T-cell (primary cell): ENCODE measurements at places on chromosomes 13 and 19.

DNA sequence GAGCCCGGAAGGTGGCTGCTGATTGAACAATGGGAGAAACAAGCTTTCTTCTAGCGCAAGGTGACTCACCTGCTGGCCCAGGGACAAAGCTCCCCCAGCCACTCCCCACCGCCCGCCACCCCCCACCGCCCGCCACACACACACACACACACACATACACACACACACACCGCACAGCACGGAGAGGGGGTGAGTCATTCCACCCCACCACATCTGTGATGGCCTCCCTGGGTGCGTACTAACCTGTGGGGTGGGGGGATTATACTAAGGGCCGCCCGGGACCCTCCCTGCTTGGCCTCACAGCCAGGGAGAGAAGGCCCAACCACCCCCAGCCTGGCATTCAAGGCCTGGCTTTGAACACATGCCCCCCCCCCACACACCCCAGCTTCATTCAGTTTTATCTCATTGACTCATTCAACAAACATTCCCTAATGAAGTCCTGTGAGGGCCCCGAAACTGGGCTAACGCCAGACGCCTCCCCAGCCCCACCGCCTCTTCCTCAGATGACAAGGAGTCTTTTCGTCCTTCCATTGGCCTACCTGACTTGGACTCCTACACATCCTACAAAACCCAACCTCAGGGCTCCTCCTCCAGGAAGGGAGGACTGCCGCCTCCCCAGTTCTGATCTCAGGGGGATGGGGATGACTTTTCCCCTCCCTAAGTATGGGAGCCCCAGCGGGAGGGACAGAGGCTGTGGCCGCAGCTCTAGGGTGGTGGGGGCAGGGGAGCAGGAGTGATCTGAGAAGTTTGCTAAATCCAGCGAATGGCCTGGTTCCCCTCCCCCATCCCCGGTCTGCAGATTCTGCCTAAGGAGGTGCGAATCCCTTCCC, 5.8 kb upstream of the ONECUT3 start:
- no peak for DNase-seq

DNA sequence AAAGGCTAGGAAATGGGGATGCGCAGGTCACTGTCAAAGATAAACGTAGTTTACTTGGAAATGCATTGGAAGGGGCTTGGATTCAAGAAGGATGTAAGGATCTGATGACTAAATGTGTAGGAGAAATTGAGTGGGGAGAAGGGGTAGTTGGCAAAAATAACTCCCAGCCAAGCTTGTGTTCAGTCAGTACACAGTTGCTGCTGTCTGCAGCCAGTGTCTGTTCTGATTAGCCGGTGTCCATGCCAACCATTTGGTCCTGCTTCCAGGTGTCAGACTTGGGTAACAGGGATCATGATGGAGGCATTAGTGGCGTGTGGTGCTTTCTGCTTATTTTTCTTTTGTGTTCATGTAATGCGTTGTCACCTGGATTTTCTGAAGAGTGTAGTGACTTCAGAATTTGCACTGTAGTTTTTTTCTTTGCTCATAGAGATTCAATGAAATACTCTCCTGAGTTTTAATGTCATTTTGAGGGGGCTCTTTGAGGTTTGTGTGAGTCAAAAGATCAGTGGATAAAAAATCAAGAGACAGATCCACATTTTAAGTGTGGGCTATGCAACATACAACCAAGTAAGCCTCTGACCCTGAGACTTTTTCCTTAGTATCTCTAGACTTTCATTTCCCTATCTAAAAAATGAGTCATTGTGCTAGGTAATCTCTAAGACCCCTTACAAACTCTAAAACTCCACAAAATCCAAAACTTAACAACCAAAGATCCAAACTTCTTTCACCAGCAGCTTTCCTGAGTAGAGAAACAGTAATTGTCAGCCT, 103.9 kb downstream of the WDFY2 start:
- no peak for DNase-seq

DNA sequence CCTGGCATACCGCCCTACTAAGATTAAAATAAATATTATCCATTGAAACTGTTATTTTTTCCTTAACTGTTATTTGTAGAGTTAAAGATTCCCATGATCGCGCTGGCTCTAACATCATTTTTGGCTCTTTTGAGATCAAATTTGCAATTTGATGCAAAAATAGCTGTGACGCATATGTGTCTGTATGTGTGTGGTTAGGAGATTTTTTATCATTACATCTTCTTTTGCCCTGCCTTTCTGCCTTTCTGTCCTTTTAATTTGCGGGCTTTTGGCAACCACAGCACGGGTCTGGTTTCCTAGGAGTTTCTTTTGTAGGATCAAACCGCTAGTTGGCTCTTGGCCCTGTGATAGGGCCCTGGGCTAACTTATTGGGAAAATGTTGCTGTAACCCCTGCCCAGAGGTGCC, 37.3 kb upstream of the ALOX5AP start:
- DNase-seq: no peak

DNA sequence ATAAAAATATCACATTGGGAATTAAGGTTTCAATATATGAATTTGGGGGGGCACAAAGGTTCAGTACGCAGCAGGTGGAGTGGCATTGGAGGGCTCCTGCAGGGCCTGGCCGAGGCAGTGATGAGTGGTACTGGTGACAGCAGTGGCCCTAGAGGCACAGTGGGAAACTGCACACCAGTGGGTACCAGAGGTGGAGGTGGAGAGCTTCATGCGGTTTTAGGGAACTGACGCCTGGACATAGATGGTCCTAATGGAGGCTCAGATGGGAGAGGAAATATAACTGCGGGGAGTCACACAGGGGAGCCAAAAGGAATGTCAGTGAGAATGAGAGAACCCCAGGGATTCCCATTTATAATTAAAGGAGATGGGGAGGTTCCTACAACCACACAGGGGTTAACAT, 156.2 kb downstream of the COG6 start:
- no peak for DNase-seq

DNA sequence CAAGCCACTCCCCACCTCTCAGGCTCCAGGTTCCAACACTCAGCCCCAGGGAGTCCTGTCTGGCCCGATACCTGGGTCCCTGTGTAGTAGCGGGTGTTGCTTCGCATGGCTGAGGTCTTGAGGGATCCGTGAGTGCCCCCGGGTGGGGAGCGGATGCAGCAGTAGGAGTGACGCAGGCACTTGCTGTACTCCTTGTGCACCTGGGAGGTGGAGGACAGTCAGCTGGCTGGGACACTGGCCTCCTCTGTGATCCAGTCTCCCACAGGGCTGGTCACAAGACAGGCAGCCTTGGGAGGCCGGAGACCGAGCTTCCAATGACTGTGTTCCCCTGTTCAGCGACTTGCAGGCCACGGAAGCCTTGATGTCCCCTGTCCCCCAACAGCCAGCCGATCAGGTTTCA, 16.3 kb upstream of the ASF1B start:
- no peak for DNase-seq

GRCh38 chr19:11578258-11579142, 1.1 kb upstream of the ACP5 start:
- no peak for DNase-seq

- no peak for DNase-seq
Observed at GRCh38 chr13:24671386-24672113, 8.7 kb upstream of the ATP12A start.

DNA sequence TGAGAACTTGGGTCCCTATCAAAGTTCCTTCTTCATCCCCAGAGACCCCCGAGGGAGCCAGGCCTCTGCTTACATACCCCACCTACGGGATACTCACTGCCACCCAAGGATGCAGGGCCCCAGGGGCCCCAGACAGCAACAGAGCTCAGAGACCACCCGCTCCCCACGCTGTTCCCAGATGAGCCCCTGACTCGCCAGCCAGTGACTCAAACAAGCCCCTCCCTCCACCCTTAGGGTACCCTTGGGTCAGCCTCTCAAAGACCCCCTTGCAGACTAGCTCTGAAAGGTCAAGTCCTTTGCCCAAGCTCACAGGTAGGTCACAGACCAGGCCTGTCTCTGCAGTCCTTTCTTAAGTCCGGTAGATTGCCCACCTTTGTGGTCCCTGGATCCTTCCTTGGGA, 45.7 kb downstream of the CD320 start:
- DNase-seq: no peak

- DNase-seq: no peak
Observed at GRCh38 chr19:4906963-4907362, 2.3 kb upstream of the UHRF1 start.

DNA sequence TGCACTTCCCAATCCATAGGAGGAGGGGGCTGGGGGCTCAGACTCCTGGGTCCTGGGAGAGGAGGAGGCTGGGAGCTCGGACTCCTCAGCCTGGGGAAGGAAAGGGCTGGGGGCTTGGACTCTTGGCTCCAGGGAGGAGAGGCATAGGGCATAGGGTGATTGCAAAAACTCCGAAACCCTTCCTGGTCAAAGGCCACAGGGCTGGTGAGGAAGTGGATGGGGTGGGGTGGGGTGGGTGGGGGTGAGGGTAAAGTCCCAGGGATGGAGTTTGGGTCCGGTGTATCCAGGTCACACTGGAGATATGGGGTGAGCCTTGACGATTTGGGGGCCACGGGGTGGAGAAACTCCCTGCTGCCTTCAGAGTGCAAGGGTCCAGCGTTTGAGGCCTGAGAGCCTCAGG, 2.8 kb downstream of the MYH14 start:
- DNase-seq: no peak

DNA sequence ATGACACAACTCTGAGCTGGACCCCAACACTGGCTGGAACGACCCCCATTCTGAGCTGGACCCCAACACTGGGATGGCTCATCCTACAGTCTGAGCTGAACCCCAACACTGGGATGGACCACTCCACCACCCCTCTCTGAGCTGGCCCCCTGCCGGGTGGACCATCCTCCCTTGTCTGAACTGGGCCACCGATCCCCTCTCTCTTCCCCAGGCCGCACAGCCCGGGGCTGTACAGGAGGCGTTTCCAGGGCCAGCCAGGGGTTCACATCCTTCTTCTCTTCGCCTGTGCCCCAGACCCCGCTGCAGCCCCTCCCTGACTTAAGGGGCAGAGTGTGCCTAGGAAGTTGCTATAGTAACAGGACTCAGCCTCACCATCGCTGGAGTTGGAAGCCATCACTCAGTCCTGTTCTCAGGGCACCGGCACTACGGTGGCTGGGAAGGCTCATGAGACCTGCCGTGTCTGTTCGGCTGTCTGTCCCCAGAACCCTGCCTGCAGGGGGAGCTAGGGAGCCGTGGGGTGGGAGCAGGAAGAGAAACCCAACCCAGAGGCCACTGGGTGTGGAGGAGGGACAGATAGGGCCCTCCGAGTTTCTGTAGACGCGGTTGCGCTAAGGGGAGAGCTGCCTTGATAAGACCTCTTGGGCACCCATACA, 3.7 kb downstream of the PRKACA start:
- DNase-seq: no peak
